ENCODE measurements at places on chromosomes 13 and 19.

DNA sequence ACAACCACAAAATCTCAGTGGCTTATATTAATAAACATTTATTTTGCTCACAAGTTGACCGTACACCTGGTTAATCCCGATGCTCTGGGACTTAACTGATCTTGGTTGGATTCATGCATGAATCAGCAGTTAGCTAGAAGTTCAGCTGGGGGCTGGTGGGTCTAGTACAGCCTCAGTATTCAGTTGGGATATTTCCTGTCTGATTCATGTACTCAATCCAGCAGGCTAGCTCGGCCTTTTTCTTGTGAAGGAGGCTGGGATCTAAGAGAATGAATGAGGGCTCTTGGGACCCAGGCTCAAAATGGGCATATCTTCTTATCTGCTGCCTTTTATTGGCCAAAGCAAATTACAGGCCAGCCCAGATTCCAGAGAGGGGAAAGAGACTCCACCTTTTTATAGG, 178.8 kb downstream of the KCTD12 start:
- DNase-seq, result peak; percentile 65

GRCh38 chr13:89684896-89685295, 1662.6 kb upstream of the MIR17HG start:
- peak; percentile 24 for DNase-seq

DNA sequence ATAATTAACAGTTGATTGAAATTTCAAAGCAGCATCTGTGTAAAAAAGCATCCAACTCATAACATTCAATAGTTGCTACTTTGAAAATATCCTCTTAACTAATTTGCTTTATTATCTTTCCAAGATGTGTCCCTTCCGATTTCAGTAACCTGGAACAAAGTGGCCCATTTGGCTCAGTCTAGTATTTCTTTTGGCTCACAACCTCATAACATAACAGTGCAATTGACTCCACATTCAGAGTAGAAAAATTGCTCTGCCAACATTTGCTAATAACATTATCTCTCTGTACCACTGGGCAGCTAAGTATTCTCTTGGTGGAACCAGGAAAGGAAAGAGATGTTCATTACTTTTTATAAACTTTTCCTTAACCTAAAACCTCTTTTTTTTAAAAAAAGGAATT, 571.1 kb upstream of the ARGLU1 start:
- no peak for DNase-seq

DNA sequence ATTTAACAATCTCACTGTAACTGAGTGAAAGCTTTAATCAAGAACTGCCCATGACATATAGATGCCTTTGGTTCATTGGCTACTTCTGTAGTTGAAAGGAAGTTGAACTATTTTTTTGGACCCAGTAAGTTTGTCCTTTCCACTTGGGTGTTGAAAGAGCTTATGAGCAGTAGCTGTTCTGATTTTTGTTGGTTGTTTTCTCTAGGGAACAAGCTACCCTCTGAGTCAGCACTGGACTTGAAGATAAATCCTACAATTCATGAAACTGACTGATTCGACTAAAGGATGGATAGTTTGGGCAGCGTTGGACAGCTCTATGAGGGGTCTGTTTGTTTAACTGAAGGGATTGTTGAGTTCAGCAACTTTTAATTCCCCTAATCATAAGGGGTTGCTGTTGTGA, 101.0 kb downstream of the PAN3 start:
- peak; percentile 41 for DNase-seq

- peak; percentile 65 for DNase-seq
Measured at GRCh38 chr13:111005808-111006505, 91.1 kb upstream of the ANKRD10 start.

- DNase-seq, result peak; percentile 77
Measured at GRCh38 chr19:48991873-48992580, 1.1 kb downstream of the GYS1 start.

- DNase-seq, result no peak
Measured at GRCh38 chr13:43221611-43222010, 198.2 kb downstream of the DNAJC15 start.

DNA sequence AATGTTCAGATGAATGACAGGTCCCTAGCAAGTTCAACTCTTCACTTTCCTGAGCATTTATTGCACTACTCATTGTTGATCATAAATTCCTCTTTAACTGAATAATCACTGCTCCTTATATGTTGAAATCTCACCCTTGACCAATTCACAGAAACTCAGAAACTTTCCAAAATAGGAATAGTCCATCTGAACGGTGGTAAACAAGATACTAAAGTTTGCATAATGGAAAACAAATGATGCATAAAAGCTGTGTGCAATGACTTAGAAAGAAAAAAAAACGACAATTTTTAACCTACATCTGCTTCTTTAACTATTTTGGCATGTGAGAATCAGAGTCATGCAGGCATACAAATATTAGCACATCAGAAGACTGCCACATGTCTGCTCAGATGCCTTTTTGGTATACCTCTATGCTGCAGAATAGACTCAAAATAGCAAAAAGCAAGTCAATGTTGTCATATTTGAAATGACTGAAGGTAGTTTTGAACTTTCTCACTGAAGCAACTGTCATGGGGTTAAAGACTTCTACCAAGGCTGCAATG, 34.8 kb downstream of the SLC10A2 start:
- DNase-seq, result no peak

- no peak for DNase-seq
Measured at GRCh38 chr19:15120135-15121026, 13.2 kb downstream of the SYDE1 start.

DNA sequence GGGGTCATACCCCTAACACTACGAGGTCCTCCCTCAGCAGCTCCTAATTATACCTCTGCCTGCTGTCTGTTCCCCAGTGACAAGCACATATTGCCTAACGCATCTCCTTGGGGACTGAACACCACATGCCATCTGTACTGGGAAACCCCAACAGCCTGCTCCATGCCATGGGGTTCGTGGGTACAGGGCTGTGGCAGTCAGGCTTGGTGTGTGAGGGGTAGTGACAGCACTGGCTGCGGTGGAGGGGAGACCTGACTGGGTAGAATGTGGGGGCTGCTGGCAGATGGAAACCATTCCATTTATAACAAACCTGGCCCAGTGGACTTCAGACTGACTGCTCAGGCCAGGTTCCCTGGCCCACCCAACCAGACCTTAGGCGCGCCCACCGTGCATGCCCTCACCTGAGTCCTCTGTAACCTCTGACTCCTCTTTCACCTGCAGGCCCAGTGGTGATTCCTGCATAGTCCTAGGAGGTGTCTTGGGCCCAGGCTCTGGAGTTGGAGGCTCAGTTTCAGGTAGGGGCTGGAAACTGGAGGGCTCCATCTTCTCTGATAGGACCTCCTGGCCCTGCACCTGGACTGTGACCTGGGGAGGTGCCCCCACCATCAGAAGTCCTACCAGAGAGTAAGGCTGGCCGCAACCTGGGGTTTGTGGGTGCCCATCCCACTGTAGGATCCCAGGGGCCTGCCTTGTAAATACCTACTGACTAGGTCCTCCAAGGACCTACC, 3.0 kb downstream of the MZF1 start:
- no peak for DNase-seq

DNA sequence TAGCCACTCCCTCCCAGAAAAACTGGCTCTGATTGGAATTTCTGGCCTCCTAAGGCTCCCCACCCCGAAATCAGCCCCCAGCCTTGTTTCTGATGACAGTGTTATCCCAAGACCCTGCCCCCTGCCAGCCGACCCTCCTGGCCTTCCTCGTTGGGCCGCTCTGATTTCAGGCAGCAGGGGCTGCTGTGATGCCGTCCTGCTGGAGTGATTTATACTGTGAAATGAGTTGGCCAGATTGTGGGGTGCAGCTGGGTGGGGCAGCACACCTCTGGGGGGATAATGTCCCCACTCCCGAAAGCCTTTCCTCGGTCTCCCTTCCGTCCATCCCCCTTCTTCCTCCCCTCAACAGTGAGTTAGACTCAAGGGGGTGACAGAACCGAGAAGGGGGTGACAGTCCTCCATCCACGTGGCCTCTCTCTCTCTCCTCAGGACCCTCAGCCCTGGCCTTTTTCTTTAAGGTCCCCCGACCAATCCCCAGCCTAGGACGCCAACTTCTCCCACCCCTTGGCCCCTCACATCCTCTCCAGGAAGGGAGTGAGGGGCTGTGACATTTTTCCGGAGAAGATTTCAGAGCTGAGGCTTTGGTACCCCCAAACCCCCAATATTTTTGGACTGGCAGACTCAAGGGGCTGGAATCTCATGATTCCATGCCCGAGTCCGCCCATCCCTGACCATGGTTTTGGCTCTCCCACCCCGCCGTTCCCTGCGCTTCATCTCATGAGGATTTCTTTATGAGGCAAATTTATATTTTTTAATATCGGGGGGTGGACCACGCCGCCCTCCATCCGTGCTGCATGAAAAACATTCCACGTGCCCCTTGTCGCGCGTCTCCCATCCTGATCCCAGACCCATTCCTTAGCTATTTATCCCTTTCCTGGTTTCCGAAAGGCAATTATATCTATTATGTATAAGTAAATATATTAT, 6.1 kb downstream of the FOSB start:
- DNase-seq, result peak; percentile 14

DNA sequence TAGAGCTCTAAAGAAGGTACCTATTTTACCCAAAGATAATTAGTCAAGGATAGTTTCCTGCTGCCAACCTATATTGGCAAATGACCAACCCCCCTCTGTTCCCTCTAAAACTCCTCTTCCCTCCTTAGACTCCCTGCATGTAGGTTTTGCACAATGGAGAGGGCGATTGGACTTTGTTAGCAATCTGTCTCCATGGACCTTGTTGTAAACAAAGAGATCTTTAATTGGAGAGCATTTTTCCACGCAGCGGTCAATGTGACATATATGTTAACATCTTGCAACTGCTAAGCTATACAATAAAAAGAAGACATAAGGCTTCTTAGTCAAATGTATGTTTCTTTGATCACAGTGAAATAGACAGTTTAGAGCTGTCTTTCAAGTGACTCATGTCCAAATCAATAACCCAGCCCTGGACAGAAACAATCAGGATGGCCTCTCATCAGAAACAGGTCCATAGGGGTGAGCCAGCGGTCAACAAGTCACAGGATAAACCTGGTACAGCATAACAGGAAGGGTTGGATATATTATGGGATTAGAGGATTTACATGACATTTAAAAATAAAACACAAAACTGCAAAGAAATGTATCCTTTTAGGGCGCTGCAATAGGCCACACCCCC, 69.7 kb upstream of the UBL3 start:
- no peak for DNase-seq

- no peak for DNase-seq
Measured at GRCh38 chr19:58128041-58128685, 22.4 kb downstream of the ZNF329 start.

- DNase-seq, result no peak
Measured at GRCh38 chr19:3730457-3730958, 22.3 kb downstream of the TJP3 start.

DNA sequence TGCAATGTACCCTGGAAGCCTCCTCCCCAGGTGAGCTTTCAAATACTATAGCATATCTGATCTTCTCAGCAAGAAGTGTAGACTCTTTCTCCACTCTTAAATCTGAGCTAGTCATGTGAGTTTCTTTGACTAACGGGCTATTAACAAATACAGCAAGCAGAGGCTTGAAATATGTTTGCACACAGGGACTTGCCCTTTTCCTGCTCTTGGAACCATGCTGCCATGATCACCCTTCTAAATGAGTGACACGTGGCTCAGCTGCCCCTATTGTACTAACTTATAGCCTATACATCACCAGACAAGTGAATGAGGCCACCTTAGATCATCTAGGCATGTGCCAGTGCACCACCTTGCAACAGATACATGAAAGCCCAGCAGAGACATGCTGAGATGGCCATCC, 13.3 kb upstream of the SUCLA2 start:
- DNase-seq, result no peak

DNA sequence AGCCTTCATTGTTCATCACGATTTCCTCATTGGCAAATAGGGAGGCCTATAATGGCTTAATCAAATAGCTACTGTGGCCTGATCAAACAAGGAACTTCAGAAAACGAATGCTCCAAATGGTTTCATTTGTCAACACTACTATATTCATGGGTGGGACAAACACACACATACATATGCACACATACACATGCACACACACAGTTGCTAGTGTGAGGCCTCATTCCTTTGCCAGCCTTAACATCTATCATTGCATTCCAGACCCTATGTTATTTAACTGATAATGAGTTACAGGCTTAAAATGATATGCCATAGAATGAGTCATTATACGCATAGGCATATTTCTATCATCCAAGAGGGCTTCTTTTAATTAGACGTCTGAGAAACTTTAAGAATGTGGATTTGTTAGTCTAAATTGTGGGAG, 140.2 kb downstream of the KLF5 start:
- DNase-seq, result no peak

GRCh38 chr13:33100886-33101285, 84.7 kb downstream of the KL start:
- DNase-seq, result no peak

- peak; percentile 48 for DNase-seq
Measured at GRCh38 chr13:38348861-38349389, 726 bp upstream of the UFM1 start.

GRCh38 chr13:82993417-82993816, 888.9 kb downstream of the SLITRK1 start:
- no peak for DNase-seq

- DNase-seq, result no peak
Measured at GRCh38 chr19:17005000-17005399, 21.6 kb downstream of the CPAMD8 start.

DNA sequence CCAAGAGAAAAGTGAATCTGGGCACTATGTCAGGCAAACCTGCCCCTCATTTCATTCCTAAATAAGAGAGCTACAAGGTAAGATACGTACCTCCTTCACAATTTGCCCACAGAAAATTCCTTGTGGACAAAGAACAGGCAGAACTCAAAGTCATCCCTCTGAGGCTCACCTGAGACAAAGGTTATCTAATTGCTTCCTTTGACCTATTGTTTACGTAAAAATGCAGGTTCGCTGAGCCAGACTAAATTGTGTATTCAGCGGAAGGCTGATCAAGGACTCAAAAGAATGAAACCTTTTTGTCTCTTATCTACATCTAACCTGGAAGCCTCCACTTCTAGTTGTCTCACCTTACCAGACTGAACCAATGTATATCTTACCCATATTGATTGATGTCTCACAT, 213.3 kb downstream of the POSTN start:
- no peak for DNase-seq

DNA sequence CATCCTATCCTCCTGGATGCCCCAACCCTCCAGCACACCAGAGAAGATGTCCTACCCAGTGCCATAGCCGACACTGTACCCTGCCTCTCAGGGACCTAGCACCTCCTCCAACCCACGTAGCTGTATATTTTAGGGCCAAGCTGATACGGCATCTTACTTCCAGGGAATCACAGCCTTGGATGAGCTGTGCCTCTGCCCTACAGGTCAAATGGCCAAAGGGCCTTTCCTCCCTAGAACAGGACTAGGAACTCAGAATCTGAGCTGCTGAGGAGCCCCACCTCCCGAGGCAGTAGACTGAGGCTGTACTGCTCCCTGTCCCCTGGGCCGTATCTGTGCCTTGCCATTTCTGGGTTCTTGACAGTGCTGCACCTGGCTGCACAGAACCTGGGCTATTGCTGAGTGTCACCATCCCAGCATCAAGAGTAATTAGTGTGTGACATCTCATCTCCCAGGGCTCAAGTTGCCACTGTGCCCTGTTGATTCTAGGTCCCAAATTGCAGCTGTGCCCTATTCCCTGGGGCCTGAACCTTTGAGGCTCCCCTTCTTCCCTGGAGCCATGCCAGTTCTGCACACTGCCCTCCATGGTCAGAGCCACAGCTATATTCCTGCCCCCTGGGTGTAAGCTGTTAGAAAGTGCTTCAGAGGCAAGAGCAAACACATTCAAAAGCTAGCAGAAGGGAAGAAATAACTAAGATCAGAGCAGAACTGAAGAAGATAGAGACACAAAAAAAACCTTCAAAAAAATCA, 41.0 kb downstream of the VWA8 start:
- DNase-seq, result no peak

- no peak for DNase-seq
Measured at GRCh38 chr19:42191330-42191729, 26.1 kb downstream of the DEDD2 start.
